ENCODE measurements at places on chromosomes 5 and 9. TPM values are rescaled to one million over a fixed set of nuclear protein-coding genes. Genes with fewer than 3 reads are reported as not detected.

GRCh38 chr5:138963763-138964371 lies 88.7 kb upstream of the LRRTM2 start:
- no peaks in the 10 kb centered on the region for H3K36me3 ChIP-seq
- no peak overlapping the region for H3K27ac ChIP-seq
- H3K4me1 ChIP-seq = no peaks in the 10 kb centered on the region
- DNase-seq = peak; percentile 28
- H3K27me3 ChIP-seq = no peaks in the 10 kb centered on the region

GRCh38 chr5:124941051-124942049 lies 194.9 kb upstream of the ZNF608 start:
- H3K27ac ChIP-seq = no peak overlapping the region
- H3K36me3 ChIP-seq = no peaks in the 10 kb centered on the region
- no peak overlapping the region for H3K4me3 ChIP-seq
- H3K4me1 ChIP-seq = no peaks in the 10 kb centered on the region

GRCh38 chr9:107127608-107128007 lies 155.5 kb upstream of the RAD23B start:
- H3K27me3 ChIP-seq = no peaks in the 10 kb centered on the region
- no peaks in the 10 kb centered on the region for H3K36me3 ChIP-seq
- no peak overlapping the region for H3K27ac ChIP-seq
- H3K4me1 ChIP-seq = no peaks in the 10 kb centered on the region
- H3K4me3 ChIP-seq = no peak overlapping the region

DNA sequence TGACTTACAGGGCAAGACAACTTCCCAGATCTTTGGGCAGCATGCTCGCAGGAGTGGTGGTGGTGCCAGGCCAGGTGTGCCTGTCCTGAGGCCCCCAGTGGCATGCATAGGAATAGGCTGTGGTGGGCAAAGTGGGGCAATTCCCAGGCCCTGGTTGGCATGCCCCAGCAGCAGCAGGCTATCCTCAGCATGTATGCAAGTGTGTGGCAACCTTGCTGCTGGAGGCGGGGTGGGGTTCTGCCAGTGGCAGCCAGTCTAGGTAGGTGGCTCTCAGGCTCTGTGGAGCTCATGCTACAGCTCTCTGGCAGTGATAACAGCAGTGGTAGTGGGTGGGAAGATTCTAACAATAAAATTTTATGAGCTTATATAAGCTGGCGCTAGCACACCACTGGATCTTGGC lies 27.7 kb upstream of the C6 start:
- H3K4me1 ChIP-seq = no peaks in the 10 kb centered on the region
- no peaks in the 10 kb centered on the region for H3K27me3 ChIP-seq

GRCh38 chr9:95726756-95727155 lies 148.7 kb upstream of the ERCC6L2 start:
- H3K36me3 ChIP-seq = no peaks in the 10 kb centered on the region
- no peaks in the 10 kb centered on the region for H3K4me1 ChIP-seq
- no peak overlapping the region for H3K27ac ChIP-seq
- no peak for DNase-seq
- no peak overlapping the region for H3K4me3 ChIP-seq

GRCh38 chr9:19488721-19489120 lies 79.9 kb downstream of the ACER2 start:
- peaks cover 6% of the 10 kb centered on the region for H3K4me1 ChIP-seq
- no peaks in the 10 kb centered on the region for H3K27me3 ChIP-seq
- no peaks in the 10 kb centered on the region for H3K36me3 ChIP-seq
- H3K27ac ChIP-seq = no peak overlapping the region

The ZNF474 gene
- total RNA-seq = not detected

The HARS2 gene
- 23.1 TPM for total RNA-seq

The HARS1 gene
- total RNA-seq = 46.9 TPM

All from upper lobe of right lung (tissue), 1 donor.